Esophagus mucosa (tissue), 1 donor: ENCODE measurements at places on chromosomes 2 and 18.
A peak's percentile ranks its signal among the peaks of the same experiment; 100 is the strongest.

DNA sequence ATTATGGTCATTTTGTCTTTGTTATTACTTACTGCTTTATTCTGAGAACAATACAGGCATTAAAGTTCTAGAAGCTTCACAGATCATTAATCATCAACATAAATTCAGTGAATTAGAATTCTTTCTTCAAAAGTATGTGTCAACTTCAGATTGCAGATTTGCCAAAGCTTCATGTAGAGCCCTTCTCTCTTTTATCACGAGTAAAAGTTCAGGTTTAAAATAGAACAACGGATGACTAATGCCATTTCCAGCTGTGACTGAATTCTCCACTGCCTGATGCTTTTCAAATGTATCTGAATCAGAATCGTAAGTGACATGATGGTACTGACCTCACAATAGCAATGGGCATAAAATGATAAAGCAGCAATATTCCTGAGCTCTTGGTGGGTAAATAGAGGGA is 116.0 kb downstream of the ABCA12 start:
- ATAC-seq, result peak; percentile 28

DNA sequence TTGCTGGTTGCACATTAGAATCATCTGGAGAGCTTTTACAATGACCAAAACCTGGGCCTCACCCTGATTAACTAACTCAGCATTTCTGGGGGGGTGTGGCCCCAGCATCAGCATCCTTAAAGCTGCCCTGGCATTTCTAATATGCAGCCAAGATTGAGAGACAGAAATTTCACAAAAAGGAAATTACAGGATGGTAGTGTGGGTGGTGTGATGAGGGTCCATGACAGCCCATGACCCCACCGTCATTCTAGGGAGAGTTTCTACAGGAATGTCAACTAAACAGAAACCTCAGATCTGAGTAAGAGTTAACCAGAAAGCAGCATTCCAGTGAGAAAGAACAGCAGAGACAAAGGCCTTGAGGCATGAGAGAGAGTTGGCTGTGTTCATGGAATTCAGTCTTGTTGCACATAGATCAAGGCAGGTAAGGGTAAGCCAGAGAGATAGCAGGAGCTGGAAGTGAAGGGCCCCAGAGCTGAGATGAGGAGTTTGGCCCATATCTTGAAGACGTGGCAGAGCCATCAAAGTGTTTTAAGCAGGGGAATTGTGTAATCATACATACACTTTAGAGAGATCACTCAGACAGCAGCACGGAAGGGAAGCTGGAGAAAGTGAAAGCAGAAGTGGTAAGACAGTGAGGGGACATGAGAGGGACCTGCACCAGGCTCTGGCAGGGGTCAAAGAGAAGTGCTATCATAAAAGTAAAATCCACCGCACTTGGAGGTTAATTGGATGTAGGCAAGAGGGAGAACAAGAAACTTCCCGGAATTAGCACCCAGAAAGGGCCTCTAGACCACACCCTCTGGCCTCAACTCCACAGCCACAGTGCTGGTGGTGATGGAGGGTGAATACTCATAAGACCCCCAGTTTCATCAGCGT is 7.8 kb upstream of the TRABD2A start:
- peak; percentile 76 for ATAC-seq

DNA sequence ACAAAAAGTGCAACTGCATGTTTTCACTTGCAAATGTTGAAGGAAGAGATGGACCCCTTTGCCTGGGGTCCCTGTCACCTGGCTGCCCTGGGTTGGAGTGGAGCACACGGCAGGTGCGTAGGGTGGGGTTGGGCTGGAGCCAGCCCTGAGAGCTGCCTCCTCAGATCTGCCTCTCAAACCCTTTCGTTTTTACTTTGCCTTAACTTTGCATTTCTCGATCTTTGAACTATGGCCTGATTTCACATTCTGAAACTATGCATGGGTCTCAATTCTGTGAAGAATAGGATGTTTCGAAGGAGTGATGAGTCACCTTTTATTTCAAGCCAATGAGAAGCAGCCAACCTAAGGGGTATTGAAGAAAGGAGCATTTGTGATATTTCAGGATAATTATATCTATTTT is 132.8 kb downstream of the ACOXL start:
- no peak for ATAC-seq

DNA sequence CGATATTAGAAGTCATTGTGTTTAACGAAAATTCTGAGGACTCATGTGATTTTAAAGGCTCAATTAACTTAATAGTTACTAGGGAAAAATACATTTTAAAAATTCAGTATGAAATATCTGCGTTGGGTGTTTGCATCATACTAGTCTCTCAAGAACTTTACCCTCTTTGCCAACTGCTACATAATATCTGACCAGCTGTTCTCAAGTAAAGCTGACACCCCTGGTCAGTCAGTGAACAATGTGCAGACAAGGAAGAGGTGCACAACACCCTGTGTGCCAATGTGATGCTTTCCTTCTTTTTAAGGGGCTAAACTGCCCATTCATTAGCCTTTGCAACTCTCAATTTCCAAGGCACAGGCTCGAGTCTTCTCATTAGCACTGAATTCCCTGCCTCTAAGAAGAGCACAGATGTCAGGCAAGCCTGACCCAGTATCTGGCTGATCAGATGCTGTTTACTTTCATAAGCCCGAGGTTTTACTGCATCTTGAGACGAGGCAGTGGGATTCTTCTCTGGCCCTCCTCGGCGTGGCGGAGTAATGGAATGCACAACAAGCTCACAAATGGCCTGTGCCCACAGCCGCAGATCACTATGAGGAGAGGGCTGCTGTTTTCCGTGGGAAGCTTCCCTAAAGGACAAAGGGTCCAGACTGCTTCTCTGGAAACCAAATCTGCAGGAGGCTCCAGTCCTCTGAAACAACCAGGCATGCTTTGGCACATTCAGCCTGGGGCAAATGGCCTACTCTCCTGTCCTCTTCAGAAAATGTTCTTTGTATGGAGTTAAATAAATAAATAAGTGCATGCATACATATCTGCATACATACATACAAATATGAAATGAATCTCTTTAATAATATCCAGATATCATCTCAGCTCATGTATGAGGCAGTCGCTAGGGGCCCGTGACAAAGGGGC is 240.3 kb downstream of the ZNF521 start:
- ATAC-seq, result no peak

GRCh38 chr2:67899187-67899586 is 163.6 kb downstream of the C1D start:
- no peak for ATAC-seq

DNA sequence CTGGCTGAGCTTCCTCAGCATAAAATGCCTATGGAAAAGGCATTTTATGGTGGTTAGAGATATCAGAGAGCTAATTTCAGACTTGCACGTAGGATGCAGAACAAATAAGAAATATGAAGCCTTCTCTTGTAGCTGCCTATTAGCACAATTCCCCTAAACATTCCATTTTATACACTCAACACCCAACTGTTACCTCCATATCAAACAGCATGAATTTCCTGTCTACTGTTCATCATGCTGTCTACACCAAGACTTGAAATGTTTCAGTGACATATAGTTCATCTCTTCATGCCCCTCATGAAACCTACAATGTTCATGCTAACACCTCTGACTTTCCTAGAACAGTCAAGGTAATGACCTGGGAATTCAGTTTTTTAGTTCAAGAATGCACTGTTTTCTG is 249.9 kb downstream of the PIEZO2 start:
- no peak for ATAC-seq

GRCh38 chr2:54947646-54948045 is 102.6 kb downstream of the RTN4 start:
- ATAC-seq, result no peak

- no peak for ATAC-seq
These were observed 5.0 kb downstream of the ARL4C start for GRCh38 chr2:234491897-234492296.

GRCh38 chr2:23420840-23421476 is 36.0 kb downstream of the KLHL29 start:
- no peak for ATAC-seq

DNA sequence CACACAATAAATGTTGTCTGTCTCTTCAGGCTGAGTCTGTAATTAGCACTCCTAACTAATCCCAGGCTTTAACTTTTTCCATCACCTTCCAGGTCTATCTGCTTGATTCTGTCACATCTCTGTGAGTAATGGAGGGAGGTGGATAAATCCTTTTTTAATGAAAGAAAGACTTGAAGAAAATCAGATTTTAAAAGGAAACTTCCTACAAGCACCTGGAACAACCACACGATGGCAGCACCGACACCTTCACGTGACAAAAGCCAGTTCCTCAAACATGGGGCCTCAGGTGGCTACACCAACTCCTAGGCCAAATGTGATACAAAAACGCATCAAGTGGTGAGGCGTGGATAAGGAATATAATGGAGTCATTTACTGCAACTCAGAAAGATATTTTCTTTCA is 41.8 kb downstream of the TGFBRAP1 start:
- no peak for ATAC-seq

- ATAC-seq, result no peak
These were observed 17.1 kb downstream of the HS6ST1 start for GRCh38 chr2:128301501-128301966.

GRCh38 chr18:1244397-1245122 is 339.9 kb downstream of the ADCYAP1 start:
- ATAC-seq, result no peak

DNA sequence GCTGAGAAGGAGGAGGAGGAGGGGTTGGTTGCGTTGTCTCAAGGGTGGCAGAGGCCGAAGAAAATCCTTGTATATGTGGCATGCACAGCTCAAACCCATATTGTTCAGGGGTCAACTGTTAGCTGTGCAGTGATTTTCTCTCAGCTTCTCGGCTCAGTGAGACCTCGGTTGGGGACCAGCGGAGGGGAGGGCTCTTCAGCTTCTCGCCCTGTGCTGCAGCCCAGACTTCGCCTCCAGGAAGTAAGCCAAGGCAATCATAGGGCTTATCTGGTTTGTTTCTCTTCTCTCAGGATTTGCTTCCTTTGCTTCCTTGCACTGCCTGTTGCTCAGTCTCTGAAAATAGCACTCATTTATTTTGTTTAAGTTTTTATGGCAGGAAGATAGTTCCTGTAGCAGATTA is 85.5 kb downstream of the SOWAHC start:
- no peak for ATAC-seq

DNA sequence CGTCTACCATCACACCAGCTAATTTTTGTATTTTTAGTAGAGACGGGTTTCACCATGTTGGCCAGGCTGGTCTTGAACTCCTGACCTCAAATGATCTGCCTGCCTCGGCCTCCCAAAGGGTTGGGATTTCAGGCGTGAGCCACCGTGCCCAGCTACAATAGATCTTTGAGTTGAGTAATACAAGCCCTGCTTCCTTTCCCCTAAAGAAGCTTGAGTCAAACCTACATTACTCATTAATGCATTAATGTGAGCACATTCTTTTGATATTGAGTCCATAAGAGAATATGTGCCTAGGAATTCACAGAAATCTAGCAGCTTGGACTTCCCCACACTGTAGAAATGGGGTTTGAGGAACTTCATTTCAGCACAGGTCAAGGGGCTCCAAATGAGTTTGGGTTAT is 39.6 kb downstream of the PSMG2 start:
- ATAC-seq, result peak; percentile 80

DNA sequence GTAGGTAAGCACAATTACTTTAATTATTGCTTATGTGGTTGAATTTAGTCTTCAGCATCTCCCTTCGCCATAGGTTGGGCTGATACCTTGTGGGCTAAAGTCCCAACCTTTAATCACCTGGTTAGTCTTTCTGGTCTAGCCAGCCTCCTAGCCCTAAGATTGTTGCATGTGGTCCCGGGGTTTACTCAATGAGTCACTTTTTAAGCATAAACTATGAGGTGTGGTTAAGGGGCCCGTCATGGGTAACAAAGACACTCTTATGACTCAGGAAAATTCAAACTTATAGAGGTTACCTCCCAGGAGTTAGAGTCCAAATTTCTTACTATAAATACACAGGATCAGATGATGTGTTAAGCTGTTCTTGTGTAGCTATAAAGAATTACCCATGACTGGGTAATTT is 841.6 kb downstream of the TRIB2 start:
- peak; percentile 100 for ATAC-seq

- peak; percentile 63 for ATAC-seq
These were observed 13.5 kb downstream of the ALPK2 start for GRCh38 chr18:58615140-58616132.

- no peak for ATAC-seq
These were observed 217.8 kb upstream of the NXPH2 start for GRCh38 chr2:138997856-138998517.

DNA sequence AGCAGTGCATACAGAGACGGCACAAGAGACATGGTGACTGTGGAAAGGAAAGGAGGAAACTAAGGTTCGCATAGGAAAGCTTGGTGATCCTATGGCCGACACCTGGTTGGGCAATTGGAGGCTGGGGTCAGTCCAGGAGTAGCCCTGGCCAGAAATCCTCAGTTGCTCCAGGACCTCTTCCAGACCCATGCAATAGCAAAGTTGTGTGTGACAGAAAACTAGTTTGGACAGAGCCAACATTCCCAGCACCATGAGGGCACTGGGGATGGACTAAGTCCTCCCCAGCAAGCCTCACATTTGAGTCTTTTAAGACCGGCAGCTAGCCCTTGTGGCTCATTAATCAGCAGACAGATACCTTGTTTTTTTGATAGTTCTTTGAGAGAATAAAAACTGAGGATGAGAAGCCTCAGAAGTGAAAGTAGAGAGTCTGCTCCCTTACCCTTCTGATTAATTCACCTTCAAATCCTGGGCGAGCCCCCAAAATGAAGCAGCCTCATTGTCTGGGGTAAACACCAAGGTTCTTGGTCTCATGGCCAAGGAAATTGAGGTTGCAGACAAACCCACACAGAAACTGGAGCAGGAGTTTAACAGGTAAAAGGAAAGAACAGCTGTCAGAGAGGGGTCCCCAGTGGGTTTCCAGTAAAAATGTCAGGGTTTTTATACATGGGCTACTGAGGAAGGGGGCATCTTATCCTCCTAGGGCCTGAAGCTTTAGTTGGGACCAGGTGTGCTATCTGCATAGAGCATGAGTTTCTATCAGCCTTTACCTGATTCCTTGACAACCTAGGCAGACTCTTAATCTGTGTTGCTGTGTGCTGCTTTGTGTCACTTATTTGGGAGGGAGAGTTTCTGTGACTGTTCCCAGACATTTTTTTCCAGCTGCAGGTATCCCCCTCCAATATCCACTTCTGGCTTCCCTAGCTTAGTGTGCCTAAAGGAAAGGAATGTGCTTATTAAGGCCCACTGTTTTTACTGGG is 39.1 kb downstream of the STK17B start:
- no peak for ATAC-seq
